Activated B cell treated with CpG ODN at 0.5 μM for 24 hours (primary cell): ENCODE measurements at places on chromosomes 11 and 22. TPM values are rescaled to one million over a fixed set of nuclear protein-coding genes. Genes with fewer than 3 reads are reported as not detected.

DNA sequence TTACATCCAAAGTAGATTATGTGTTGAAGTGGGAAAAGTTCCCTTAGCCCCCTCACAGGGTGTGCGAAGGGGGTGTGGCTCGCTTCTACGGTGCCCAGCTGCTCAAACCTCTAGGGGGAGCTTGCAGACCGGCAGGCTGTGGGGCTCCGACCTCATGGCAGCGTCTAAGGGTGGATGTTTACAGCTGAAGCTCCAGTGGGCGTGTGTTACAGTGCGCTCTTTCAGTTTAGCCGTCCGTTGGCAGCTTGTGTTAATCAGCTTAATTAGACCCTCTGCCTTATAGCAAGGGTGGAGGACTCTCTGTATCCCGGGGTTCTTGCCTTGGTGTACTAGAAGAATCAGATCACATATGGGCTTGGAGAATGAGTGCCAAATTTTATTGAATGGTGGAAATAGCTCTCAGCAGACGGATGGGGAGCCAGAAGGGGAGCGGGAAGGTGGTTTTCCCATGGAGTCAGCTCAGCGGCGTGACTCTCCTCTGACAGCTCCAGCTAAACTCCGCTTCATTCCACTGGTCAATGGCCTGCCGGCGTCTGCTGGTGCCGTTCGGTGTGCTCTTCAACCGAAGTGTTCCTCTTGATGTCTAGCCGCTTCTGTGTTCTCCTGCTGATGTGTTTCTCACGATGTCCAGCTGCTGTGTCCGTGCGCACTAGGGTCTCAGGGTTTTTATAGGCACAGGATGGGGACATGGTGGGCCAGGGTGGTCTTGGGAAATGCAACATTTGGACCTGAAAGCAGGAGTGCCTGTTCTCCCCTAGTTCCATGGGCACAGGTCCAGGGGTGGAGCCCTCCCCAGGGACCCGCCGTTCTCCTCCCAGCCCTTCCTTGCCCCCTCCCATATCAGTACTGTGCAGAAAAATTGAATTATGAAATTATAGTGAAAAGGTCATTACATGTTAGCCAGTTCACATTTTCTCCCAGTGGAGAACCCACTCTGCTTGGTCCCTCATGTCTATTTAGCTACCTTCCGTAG, 28.6 kb upstream of the OR10G7 start:
- no peak for DNase-seq

The KDM4E gene
- total RNA-seq = not detected in 2 replicates

The LMNTD2 gene
- 8.6 and 9.1 TPM in 2 replicates for total RNA-seq

- DNase-seq = no peak
Measured at GRCh38 chr11:60973699-60974098, 2.2 kb downstream of the CD6 start.

The YPEL1 gene
- 3.0 and 4.1 TPM in 2 replicates for total RNA-seq

DNA sequence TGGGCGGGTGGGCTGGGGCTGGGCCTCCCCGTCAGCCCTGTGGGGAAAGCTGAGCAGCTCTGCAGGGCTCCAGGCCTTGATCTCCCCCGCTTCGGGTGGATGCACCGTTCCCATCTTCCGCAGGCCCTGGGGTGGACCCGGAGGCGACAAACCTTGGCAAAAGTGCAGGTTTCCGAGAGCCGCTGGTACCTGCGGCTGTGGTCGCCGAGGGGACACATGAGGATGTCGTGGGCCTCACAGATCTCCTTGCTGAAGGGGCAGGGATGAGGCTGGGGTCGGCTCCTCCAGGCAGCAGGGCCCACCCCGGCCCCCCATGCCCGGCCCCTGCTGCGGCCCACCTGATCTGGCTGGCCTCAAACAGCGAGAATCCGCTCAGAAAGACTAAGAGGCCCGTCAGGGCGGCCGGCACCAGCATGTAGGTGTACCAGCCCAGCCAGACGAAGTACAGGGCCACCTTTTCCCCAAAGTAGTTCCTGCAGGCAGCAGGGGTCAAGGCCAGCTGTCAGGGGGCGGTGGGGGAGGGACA, 11.8 kb downstream of the ANO9 start:
- no peak for DNase-seq

GRCh38 chr22:32622004-32622743, 147.6 kb downstream of the FBXO7 start:
- no peak for DNase-seq

DNA sequence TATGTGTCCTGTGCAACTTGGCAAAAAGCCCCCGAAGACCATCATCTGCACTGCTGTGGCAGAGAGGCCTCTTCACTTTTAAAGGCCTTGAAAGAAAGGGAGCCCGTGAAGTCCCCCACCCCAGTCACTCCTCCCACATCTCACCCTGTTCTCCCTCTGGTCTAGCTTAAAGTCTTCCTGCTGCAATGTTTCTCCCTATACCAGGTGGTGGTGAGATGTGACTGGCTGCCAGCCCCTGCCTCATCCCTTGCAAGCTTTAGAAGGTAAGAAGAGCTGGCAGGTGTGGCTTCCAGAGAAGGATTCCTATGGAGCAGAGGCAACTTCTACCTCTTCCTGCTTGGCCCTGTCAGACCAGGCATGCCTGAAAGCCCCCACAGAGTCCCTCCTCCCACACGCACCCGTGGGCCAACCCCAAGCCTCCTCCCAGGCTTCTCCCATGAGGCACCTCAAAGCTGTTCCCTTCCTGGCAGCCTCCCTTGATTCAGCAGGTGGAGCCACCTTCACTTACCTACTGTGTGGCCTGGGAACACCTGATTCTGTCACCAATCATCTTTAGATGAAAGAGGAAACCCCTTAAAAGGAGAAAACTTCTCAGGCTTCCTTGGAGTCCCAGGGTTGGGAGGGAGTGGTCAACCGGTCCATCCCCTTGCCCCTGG, 4.0 kb upstream of the TRIM29 start:
- no peak for DNase-seq

DNA sequence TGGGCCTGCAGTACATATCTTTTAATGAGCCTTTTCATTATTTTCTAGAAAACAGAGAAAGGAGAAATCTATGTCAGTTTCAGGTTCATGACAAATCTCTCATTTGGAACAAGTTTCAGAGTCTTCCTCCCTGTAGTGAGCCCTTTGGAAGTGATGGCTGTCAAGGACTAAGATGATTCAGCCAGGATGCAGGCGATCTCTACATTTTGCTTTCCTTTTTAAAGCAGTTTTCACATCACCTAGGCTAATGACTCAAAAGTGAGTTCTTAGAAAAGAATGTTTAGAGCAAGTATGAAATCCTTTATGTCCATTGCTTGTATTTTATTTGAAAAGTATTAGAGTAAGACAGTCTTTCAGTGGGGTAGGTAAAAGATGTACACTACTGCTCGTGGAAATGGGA, 130.1 kb downstream of the TRPC6 start:
- no peak for DNase-seq

- no peak for DNase-seq
Measured at GRCh38 chr11:77131560-77131959, 3.5 kb downstream of the MYO7A start.

The SF1 gene
- 640 and 687 TPM in 2 replicates for total RNA-seq

The OR52A1 gene
- total RNA-seq = not detected in 2 replicates

The GLB1L2 gene
- total RNA-seq = 0.33 and 0.56 TPM in 2 replicates

DNA sequence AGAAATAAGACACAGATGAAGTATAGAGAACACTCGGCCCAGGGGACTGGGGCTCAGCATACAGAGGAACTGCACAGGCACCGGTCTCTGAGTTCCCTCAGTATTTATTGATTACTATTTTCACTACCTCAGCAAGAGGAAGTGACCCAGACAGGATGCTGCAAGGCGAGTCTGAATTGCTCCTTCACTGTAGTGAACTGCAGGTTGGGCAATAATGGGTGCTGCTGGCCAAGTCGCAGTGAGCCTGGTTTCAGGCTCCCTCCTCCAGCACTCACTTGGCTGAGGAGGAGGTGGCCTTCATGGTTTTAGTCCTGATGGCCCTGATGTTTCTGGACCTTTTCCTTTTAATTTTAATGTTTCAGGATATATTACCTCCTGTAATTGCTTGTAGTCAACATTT, 10.4 kb downstream of the OR52K2 start:
- no peak for DNase-seq

The ASPHD2 gene
- 15.5 TPM in 2 replicates for total RNA-seq

The DBX1 gene
- total RNA-seq = not detected in 2 replicates

DNA sequence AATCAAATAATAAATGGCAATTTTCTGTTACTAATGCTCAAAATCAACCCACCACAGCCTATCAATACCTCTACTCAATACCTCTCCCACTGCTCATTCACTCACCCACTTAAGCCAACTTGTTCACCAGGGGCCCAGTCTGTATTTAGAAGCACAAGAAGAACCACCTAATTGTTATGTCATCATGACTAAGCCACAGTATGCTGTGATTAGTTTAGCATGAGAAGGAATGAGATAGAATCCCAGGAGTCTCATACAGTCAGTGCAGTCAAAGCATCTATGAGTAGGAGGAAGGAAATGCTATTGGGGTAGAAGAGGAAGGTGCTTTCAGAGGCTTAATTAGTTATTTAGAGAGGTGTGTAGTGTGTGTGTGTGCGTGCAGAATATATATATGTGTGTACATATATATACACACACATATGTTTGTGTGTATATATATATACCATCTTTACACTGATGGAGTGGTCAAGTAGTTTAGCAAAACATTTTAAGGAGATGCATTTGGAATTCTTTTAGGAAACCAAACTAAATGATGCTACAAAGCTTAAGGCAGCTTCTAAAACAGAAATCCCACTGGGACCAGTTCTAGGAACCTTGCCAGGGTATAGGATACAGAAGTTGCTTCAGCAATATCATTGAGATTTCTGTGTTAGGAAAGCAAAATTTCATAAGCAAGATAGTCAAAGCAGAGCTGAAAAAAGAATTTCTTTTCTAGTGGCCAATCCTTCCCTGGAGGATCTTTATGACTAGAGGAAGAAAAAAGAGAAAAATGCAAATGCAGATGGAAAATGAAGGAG, 27.5 kb downstream of the KCNA4 start:
- DNase-seq = no peak

DNA sequence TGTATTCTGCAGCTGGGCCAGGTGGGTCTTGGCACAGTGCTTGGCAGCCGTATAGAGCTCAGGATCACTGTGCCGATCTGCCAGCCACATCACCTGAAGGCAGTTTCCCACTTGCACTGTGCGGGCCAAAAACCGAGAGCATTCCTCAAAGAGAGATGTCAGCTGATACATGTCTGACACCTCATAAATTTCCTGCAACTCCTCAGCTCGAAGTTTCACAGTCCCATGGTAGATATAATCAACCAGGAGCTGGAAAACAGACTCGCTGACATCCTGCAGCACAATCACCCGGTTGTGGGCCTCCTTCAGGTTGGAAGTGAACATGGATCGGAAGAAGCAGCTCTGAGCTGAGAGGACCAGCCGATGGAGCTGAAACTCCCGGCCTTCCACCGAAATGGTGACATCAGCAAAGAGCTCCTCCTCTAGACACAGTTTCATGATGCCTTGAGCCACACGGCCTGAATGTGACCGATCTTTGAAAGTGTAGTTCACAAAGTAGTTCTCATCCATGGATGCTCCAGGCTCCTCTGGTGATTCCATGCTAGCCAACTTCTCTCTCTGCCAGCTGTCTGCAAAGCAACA, 1.2 kb downstream of the KBTBD4 start:
- DNase-seq = no peak

The APOL5 gene
- total RNA-seq = not detected in 2 replicates

The ATP6V1E1 gene
- total RNA-seq = 73.9 and 74.0 TPM in 2 replicates

The OR8D4 gene
- total RNA-seq = not detected in 2 replicates

DNA sequence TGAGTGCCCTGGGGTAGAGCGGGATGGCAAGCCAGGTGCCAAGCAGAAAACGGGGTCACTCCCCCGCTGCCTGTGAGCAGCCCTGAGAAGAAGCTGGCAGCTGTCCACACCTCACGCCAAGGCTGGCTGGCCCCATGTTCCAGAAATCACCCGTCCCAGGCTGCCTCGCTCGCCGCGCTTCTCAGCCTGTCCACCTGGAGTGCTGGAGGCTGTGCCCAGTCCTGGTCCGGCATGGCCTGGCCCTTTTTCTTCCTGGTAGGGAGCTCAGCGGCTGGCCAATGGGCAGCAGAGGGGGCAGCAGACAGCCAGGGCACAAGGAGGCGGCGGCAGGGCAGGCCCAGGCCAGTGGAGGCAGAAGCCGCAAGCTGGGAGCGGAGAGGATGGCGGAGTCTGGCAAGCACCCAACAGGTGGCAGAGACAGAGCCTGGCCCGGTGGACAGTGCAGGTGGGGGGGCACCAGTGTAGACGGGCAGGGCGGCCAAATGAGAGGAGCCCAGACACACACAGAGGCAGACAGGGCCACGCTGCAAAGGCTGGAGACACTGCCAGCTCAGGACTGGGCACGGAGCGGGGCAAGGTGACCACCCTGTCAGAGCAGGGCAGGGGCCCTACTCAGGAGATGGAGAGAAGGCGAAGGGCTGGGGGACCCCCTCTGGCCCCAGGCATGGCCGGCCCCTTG, 37.2 kb upstream of the TH start:
- DNase-seq = no peak

DNA sequence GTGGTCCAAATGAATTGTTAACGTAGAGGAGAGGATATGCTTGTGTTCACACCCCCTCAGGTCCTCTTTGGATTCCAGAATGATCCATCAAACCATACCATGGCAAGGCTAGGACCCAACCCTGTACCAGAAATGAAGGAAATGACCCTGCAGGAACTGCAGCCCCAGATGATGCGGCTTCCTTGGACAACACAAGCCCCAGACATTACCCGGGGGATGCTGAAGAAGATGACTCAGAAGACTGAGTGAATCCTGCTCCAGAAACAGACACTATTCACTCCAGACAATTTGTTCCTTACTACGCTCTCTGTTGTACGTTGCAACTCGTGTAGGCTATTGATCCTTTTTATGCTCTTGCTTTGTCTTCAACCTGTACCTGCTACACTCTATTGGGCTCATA, 15.2 kb upstream of the MTMR2 start:
- DNase-seq = no peak

DNA sequence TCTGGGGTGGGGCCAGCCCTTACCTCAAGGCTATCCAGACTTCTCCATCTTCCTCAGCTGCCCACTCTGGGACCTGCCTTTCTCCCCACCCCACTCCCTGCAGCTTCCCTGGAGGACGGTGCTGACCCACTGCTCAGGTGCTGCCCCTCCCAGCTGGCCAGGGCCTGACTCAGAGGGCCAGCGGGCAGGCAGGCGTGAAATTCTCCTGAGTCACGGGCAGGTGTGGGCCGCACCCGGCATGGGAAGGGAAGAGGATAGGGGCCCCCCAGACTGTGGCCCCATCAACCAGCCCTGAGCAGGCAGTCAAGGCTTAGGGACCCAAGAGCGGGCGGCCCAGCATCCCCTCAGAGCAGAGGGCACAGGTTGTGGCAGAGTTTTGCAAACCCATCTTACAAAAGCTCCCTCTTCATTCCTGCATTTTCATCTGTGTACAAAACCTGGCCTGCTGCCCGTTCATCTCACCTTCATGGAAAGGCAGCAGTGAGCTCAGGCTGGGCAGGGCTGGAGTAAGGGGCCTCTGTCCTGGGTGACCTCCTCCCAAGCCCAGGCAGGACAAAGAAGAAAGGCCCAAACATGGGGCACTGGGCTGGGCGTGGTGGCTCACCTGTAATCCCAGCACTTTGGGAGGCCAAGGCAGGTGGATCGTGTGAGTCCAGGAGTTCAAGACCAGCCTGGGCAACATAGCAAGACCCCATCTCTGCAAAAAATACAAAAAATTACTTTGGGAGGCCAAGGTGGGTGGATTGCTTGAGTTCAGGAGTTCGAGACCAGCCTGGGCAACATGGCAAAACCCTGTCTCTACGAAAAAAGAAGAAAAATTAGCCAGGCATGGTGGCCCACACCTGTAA, 6.1 kb downstream of the RHOD start:
- no peak for DNase-seq

The PGA5 gene
- not detected in 2 replicates for total RNA-seq

GRCh38 chr11:120694726-120695125, 183.2 kb downstream of the GRIK4 start:
- DNase-seq = no peak
